ENCODE measurements at places on chromosomes 4 and X.

GRCh38 chr4:179313823-179314222 is 1871.6 kb upstream of the AGA start:
- no peak for DNase-seq

GRCh38 chr4:144556636-144557035 is 89.3 kb upstream of the HHIP start:
- DNase-seq: no peak

DNA sequence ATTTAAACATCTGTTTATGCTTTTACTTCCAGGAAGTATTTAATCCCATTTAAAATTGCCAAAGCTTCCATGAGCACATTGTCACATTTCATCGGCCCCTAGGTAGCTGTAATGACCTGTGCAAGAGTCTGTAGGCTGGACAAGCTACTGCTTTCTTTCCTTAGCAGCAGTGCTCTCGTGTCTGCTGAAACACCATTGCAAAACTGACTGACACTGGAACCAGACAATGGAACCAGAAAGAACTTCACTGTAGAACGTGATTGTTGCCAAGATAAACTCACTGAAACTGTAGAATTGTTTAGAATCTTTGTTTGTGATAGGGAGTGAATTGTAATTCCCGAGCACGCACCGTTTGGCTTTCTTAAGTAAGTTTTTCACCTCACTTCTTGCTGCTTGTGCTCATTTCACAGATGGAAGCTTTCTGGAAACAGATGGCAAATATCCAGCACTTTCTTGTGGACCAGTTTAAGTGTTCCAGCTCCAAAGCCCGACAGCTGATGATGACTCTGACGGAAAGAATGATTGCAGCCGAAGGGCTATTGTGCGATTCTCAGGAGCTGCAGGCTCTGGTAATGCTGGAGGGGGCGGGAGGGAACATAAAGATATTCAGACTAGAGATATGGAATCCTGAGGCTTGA is 36.9 kb downstream of the EVC start:
- peak; percentile 88 for DNase-seq

- no peak for DNase-seq
These were observed 967.7 kb downstream of the PCDH7 start for GRCh38 chr4:31687717-31688342.

DNA sequence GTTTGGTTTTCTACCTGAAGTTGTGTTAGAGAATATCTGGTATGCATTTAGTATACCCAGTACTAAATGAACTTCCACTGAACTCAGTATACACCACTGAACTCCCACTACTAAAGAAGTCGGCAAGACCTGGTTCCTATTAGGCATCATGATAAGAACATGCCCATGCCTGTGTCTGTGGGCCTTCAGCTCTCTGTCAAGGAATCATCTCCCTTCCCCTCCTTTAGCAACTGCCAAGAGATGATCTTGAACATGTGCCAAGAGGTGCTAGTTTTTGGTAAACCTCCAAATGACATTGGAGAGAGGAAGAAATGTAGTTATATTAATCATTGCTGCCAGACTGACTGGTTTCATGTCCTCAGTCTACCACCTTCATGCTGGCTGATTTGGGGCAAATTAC is 113.2 kb downstream of the ATP10D start:
- no peak for DNase-seq

DNA sequence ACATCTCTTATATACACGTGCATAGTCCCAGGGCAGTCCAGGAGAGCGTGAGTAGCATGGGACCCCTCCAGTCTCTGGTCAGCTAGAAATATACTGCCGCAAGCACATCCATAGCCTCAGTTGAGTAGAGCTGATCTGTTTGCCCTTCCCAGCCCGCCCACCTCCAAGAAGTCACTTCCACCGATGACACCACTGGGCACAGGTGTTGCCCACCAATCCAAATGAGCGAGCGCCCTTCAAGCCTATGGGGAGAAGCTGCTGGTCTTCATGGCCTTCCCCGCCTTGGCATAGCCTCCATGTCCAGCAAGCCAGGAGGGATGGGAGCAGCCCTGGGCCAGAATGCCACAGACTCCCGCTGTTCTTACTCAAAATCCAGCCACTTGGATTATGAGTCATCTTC is 10.2 kb downstream of the DUSP9 start:
- DNase-seq: no peak

GRCh38 chr4:17494258-17495190 is 17.4 kb downstream of the QDPR start:
- peak; percentile 65 for DNase-seq

DNA sequence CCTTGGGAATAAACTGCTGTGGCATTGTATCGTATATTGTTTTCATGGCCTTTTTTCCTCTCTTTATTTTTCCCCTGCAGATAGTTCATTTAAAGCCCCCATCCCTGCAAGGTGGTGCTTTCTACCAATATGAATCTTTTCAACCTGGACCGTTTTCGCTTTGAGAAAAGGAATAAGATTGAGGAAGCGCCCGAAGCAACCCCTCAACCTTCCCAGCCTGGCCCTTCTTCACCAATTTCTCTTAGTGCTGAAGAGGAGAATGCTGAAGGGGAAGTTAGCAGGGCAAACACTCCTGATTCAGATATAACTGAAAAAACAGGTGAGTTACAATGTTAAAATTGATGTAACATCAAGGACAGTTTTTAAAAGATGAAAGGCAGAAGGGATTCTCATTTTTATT is 601 bp downstream of the SMARCAD1 start:
- no peak for DNase-seq
